ENCODE measurements at places on chromosomes 6 and 20.

GRCh38 chr6:52407467-52407866, 12.7 kb upstream of the EFHC1 start:
- DNase-seq, result no peak

DNA sequence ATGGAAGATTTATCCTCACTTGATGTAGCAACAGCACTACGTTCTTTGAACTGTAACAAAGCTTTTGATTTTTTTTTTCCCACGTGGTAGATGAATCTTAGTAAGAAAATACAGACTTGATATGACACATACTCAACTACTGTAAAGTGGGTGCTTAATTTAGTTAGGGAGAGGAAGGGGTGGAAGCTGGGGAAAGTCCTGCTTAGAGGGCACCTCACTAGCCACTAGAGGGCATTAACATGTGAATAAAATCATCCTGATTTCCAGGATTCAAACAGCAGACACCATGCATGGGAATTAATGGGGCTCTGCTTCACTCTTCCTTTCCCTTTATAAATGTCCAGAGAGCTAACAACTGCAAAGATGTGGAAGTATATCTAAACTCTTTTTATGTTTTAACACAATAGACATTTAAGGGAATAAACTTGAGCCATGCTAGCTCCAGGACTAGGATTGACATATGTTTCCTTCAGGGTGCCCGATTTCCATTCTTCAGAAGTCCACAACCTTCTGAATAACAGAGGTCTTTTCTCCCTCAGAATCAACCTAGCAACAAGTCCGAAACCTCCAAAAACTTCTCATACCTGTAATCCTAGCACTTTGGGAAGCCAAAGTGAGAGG, 250.1 kb downstream of the ATXN1 start:
- DNase-seq, result no peak

GRCh38 chr20:48759631-48760245, 68.1 kb downstream of the PREX1 start:
- DNase-seq, result no peak

GRCh38 chr6:30219244-30219643, 6.0 kb upstream of the TRIM26 start:
- DNase-seq, result no peak

- DNase-seq, result no peak
These were observed 52.0 kb upstream of the TFB1M start for GRCh38 chr6:155366325-155366724.

- DNase-seq, result no peak
These were observed 127.9 kb downstream of the QRSL1 start for GRCh38 chr6:106757267-106757666.

- DNase-seq, result no peak
These were observed 259.1 kb downstream of the ARID1B start for GRCh38 chr6:157036245-157036711.

GRCh38 chr20:14828459-14828858, 491.0 kb upstream of the FLRT3 start:
- no peak for DNase-seq

GRCh38 chr6:157368359-157369049, 12.5 kb upstream of the ZDHHC14 start:
- no peak for DNase-seq

DNA sequence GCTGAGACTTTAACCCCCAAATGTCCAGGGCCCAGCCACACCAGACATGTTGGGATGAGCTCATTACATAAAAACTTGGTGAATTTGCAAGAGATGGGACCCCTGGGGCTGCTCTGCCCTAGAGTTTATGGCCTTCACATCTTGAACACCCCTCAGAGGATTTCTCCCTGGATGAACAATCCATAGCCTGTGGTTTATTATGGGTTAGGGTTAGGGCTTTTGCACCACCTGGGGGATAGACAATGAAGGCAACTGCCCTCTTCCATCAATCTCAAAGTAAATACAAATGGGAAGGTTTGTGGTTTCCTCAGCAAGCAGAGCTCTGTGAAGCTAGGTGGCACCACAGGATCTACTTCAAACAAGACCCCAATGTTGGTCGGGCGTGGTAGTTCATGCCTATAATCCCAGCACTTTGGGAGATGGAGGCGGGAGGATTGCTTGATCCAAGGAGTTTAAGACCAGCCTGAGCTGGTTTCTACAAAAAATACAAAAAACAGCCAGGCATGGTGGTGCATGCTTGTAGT, 17.4 kb downstream of the SPINT3 start:
- DNase-seq, result no peak

- DNase-seq, result peak; percentile 62
These were observed 8.5 kb downstream of the TPD52L2 start for GRCh38 chr20:63873477-63873971.

DNA sequence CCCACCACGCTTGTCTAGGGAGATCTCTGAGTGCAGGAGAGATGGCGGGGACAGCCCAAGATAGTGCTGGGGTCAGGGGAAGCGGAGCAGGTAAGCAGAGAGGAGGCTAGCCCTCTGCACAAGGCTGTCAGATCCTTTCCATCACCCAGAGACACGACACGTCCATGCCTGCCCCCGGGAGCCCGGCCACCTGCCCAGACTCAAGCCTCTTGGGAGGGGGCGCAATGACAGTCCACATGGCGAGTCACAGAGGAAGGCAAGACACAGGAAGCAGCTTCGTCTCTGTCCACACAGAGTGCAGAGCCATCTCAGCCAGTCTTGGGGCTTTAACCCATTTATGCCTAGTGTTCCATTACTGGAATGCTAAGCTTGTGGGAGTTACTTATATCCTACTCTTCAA, 78.4 kb downstream of the PREX1 start:
- no peak for DNase-seq

DNA sequence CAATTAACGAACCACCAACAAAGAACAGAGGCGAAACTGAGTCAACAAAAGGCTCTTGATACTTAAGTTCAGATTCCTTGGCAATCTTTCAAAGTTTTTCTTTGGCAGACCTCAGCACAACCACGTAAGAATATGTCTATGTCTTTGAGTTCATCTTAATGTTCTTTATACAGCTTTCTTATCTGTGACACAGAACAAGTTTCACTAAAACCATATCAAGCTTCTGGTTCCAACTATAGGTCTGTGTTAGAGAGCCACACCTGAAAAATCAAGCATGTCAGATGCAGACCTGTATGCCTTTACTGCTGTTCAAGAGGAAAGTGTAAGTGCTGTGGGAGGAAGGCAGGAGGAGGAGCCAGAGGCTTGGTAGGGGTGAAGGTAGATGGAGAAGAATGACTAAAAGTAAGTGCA, 271.3 kb downstream of the KHDC1L start:
- DNase-seq, result no peak

DNA sequence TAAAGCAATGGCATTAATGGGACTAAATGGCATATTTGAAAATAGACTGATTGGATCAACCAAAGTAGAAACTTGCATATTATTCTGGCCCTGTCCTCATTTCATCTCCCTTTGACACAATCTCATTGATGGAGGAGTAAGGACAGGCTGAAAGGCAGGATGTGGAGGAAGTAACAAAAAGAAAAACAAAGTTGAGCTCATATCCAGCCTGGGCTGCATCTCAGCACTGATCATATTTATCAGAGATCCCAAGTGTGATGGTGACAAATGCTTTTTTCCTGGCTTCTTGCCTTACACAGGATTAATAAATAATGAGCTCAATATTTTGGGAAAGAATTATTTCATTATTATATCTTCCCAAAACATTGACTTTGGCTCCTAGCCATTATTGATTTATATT, 622.7 kb downstream of the CD109 start:
- no peak for DNase-seq

GRCh38 chr6:42333612-42334011, 116.0 kb upstream of the MRPS10 start:
- DNase-seq, result peak; percentile 77

DNA sequence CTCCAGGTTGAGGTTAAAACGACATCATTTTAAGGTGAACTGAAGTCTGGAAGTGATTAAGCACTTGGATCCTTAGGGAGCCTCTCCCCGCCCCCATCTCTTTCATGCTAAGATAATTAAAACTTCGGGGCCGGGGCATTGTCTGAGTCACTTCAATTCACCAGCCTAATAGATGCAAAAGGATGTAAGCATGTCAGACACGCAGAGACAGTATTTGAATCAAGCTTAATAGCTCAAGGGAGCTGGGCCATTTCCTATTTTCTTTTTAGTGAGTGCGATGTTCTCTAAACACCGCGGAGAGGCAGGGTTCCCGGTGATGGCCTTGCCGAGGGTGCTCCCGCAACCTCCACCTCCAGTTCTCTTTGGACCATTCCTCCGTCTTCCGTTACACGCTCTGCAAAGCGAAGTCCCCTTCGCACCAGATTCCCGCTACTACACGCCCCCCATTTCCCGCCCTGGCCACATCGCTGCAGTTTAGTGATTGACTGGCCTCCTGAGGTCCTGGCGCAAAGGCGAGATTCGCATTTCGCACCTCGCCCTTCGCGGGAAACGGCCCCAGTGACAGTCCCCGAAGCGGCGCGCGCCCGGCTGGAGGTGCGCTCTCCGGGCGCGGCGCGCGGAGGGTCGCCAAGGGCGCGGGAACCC, 516 bp upstream of the IRF4 start:
- no peak for DNase-seq

DNA sequence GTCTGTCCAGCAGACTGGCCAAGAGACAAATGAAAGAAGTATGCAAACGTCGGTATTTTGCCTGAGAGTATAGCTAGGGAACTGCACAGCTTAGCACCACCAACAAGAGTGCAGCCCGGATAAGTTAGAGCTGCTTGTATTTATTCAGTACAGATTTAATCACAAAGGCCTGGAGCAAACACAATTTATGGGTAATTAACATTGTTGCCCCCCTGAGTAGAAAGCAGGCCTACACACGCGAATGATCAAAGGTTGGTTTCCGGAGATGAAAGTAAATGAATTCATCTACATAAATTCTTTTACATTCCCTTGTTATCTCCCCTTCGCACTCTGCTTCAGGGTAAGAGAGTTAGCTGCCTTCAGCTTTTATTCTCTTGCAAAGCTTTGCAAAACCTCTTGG, 24.7 kb upstream of the CRISP1 start:
- no peak for DNase-seq

- no peak for DNase-seq
These were observed 38.8 kb downstream of the SRC start for GRCh38 chr20:37384683-37385174.

DNA sequence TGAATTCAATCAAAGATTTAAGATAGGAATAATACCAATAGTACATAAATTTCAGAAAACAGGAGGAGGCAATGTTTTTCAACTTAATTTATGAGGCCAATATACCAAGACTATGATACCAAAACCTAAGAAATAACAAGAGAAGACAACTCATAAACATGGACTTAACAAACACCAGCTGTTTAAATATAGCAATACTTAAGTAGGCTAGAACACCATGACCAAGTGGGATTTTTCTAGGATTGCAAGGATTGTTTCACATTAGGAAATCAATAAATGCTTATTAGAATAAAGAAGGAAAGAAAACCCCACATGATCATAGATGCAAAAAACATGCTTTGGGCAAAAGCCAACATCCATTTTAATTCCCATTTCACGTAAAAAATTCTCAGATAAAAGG, 355.1 kb downstream of the EPM2A start:
- DNase-seq, result no peak

GRCh38 chr20:23049201-23050075, at the start of gene THBD:
TSS of gene THBD (minus strand) at chr20:23049672. CDS start at chr20:23049504, 168 bp downstream.
- no peak for DNase-seq

DNA sequence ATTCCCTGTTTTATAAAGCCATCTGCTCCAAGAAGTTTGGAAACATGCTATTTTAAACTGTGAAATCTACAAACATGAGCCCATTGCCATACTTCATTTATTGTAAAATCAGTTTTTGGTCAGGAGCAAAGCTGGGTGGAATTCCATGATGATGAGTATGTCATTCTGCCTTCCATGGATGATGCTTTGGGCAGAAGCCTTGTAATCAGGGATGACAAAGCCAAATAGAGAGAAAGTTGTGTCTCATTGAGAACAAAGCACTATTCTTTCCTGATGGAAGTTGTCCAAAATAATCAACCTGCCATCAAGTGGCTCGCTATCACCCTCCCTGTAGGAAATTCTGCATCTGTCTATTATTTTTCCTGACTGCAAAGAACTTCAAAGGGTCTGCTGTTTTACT, 313.0 kb upstream of the DEFB112 start:
- no peak for DNase-seq

DNA sequence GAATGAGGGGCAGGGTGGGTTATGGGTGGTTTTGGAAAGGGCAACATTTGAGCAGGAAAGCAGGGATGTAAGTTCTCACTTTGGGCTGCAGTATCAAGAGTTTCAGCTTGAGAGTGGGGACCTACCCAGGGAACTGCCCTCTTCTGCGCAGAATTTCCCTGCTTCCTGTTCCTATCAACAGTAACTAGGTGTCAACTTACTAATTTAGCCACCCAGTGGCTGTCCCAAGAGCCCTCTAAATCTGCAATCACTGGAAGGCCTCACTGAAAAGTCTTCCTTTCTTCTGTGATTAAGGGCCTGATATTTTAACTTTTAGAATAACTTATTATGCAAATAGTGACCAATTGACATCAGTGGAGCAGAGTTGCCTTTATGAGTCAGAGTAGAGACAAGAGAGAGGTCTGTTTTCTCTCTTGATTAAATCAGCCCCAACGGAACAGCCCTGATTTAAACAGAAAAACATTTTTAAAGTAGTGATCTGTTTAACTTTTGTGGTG, 118.2 kb upstream of the RIPOR2 start:
- no peak for DNase-seq

DNA sequence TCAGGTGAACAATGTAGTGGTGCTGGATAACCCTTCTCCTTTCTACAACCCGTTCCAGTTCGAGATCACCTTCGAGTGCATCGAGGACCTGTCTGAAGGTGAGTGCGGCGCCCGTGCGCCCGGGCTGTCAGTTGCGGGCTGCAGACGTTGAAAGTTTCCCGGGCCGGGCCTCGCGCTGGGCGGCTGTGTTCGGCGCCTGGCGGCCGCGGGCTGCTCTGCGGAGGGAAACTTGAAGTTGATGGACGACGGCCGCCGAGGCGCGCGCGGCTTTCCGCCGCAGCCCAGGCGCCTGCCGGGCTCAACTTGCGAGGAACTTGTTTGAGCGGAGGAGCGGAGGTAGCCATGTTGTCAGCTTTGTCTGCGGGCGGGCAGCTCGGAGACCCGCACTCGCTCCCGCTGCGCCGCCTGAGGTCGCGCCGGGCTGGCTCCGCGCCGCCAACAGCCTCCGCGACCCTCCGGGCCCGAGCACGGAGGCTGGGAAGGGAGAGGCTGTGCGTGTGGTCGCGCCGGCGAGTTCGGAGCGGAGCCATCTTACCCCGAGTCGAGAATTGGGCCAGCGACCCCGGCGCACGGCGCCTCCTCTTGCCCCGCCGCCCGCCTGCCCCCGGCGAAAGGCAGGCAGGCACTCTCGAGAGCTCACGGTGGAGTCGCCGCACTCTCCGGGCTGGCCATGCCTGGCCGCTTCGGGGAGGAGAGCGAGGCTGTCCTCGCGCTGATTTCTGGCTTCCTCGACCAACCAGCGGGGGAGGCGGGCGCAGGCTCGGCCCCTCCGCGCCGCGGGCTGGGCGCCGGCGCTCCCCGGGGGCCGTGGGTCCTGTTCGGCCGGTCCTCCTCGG, 691 bp downstream of the ASF1A start:
- no peak for DNase-seq

Measured in SIG-M5 (cell line).